ENCODE measurements at places on chromosomes 2 and 18. TPM values are rescaled to one million over a fixed set of nuclear protein-coding genes. Genes with fewer than 3 reads are reported as not detected.

The CRYBA2 gene
- total RNA-seq: 3.4 TPM

- DNase-seq: no peak
These were observed 273.5 kb downstream of the PIK3C3 start for GRCh38 chr18:42228581-42228980.

The HOXD13 gene
- 0.32 TPM for total RNA-seq

DNA sequence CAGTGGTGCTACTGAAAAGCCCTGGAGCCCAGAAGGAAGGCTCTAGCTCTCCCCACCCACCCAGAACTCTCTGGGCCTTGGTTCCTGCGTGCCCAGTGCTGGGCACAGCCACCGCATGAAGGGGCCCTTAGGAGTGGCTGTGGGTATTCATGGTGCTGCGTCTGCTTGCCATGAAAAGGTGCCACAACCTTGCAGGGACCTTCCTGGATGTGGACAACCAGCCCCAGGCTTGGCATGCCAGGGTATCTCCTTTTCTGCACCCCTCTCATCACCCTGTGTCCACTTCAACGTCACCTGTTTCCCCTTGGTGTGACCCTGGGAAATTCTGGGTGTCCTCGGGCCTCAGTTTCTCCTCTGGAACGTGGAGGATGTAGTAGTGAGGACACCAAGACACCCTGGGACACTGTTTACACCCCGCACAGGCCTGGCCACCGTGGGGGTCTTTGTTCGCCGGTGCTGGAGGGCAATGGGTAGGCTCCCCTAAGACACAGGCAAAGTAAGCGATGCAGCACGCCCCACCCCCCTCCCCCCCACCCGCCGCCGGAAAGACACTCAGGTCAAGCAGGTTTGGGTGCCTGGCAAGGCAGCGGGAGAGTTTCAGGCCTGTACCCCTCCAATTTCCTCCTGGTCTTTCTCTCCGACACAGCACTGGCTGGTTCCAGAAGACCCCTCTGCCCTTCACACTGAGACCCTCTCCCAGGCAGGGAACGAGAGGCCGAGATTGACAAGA is 34.8 kb upstream of the TAF1B start:
- no peak for DNase-seq

DNA sequence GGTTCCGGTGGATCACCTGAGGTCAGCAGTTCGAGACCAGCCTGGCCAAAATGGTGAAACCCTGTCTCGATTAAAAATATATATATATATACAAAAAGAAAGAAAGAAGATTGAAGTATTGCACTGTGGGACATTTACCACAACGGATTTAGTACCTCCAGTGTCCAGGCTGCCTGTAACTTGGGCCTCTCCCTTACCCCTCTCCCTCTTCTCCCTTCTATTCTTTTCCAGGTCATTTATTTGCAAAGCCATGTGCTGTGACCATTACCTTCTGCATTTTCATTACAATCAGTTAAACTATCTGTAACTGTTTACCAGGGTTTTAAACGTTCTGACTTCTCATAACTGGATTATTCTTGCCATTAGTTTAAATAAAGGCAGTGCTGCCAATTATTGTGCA is 400.9 kb upstream of the ZNF804A start:
- no peak for DNase-seq

GRCh38 chr2:164913011-164913410 is 42.3 kb downstream of the SLC38A11 start:
- DNase-seq: no peak

DNA sequence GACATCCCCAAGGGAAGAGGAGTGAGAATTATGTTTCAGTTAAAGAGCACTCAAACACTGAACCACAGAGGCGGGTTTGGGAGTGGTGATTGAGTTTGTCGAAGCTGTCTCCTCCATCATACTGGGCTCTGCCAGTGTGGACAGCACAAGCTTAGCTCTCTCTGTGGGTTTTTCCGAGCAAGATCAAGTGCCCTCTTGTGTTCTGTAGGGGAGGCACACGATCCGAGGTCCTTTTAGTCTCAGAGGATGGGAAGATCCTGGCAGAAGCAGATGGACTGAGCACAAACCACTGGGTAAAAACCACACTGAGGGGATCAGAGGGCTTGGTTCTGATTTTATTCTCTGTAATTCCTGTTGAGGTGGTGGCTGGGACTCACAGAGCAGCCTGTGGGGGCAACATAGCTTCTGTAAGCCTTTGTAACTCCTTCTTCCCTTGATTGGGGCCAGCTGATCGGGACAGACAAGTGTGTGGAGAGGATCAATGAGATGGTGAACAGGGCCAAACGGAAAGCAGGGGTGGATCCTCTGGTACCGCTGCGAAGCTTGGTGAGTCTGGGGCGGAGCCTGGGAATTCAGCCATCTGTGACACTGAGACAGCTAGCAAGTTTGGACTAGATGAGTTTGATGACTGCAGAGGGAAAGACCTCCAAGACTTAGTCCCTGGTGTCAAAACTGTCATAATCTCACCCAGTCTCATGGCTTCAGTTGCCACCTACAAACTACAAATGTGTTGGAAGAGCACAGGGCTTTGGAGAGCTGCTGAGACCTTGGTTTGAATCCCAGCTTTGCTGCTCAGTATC is 2.0 kb downstream of the NAGK start:
- no peak for DNase-seq

- no peak for DNase-seq
These were observed 73.4 kb upstream of the NDUFV2 start for GRCh38 chr18:9029131-9029530.

- DNase-seq: no peak
These were observed 133.7 kb upstream of the MEIS1 start for GRCh38 chr2:66301022-66301766.

GRCh38 chr2:86697551-86698104 is 22.5 kb upstream of the RMND5A start:
- no peak for DNase-seq

GRCh38 chr2:85605406-85606115 is 3.1 kb upstream of the TMEM150A start:
- DNase-seq: no peak

The SH3RF3 gene
- total RNA-seq: 2.5 TPM

- DNase-seq: no peak
These were observed 73.0 kb upstream of the ST3GAL5 start for GRCh38 chr2:85961754-85962153.

The SF3B1 gene
- 242 TPM for total RNA-seq

- DNase-seq: no peak
These were observed 133.8 kb upstream of the CTDP1 start for GRCh38 chr18:79545736-79546171.

DNA sequence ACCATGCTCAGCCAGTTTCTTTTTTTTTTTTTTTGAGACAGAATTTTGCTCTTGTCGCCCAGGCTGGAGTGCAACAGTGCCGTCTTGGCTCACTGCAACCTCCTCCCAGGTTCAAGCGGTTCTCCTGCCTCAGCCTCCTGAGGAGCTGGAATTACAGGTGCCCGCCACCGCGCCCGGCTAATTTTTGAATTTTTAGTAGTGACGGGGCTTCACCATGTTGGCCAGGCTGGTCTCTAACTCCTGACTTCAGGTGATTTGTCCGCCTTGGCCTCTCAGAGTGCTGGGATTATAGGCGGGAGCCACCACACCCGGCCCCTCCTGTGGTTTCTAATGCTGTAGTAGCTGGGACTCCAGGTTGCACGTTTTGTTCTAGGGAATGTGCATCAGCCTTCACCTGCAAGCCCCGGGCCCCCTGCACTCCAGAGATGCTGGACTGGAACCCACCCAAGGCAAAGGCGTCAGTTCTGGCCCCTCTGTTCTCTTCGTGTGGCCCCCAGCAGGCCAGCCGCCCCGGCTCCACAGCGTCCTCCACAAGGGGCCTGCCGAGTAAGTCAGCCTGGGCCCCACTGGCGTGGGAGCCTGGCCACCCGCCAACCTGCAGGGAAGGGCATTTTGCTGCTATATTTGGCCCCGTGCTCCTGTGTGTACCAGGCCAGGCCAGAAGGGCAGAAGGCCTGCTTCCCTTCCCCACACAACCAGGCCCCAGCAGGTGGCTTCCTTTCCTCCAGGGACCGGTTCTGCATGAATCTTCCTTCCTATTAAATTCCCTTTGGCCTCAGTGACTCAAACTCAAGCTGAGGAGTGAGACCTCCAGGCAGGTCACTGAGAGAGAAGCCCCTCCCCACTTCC is 25.7 kb upstream of the B3GNT7 start:
- no peak for DNase-seq

The TUBA4B gene
- not detected for total RNA-seq

GRCh38 chr2:67776276-67776675 is 286.5 kb downstream of the C1D start:
- DNase-seq: no peak

The TRAPPC8 gene
- 49.2 TPM for total RNA-seq

GRCh38 chr2:143347901-143348414 is 218.7 kb downstream of the ARHGAP15 start:
- no peak for DNase-seq

DNA sequence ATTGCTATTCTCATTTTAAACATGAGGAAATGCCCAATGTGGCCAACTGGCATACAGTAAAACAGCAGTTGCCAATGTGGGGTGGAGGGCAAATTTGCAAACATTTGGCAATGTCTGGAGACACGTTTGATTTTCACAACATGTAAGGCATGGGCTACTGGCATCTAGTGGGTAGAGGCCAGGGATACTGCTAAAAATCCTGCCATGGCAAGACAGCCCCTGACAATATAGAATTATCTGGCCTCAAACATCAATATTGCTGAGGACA is 168.6 kb downstream of the KCNE4 start:
- DNase-seq: no peak

DNA sequence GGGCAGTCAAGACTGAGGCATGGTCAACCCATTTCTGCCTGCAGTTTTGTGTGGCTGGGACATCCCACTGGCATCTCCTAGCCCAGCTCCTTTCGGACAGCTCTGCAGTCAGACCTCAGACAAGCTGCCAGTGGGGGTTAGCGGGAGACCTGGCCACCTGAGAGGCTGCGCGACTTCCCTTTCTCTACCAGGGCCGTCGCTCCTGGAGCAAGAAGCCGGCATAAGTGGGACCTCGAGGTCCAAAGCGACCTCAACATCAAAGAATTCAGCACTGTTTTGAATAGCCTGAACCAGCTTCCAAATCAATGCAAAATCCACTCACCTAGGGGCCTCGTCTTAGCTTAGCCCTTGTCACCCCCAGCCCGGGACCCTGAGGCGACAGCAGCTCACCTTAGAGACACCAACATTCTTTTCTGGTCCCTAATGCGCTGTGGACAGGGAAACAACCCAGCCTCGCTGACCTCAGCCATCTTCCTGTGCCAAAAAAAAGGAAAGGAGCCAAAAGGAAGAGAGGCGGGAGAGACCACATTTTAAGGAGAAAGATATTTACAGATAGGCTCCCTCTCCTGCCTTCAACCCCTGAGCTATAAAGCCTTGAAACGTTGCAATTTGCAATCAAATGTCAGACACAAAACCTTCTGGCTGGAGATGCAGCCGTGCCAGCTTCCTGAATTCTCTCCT is 81.2 kb downstream of the GFPT1 start:
- DNase-seq: no peak

DNA sequence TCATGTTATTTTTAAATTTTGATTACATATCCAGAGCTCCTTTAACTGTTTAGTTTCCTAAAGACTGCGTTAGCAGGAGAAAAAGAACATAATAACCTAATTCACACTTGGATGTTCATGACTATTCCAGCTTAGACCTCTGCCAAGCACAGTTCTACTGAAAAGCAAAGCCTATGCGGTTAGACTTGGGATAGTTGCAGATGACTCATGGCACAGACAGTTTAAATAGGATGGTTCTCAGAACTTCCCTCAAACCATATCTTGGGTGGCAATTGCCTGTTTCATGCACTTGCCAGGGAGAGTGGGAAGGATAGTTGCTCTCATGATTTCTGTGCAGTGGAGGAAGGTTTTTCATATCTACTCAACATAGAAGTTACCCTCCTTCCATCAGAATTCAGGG is 149.7 kb upstream of the KLHL29 start:
- DNase-seq: no peak

The HOXD8 gene
- 3.1 TPM for total RNA-seq

GRCh38 chr18:32867330-32867729 is 94.5 kb upstream of the KLHL14 start:
- DNase-seq: no peak

GRCh38 chr2:176461809-176462670 is 192.8 kb downstream of the MTX2 start:
- no peak for DNase-seq

The LINC00305 gene
- not detected for total RNA-seq

GRCh38 chr2:36170805-36171204 is 184.8 kb upstream of the CRIM1 start:
- DNase-seq: no peak

The RASGRP3 gene
- total RNA-seq: 3.9 TPM

DNA sequence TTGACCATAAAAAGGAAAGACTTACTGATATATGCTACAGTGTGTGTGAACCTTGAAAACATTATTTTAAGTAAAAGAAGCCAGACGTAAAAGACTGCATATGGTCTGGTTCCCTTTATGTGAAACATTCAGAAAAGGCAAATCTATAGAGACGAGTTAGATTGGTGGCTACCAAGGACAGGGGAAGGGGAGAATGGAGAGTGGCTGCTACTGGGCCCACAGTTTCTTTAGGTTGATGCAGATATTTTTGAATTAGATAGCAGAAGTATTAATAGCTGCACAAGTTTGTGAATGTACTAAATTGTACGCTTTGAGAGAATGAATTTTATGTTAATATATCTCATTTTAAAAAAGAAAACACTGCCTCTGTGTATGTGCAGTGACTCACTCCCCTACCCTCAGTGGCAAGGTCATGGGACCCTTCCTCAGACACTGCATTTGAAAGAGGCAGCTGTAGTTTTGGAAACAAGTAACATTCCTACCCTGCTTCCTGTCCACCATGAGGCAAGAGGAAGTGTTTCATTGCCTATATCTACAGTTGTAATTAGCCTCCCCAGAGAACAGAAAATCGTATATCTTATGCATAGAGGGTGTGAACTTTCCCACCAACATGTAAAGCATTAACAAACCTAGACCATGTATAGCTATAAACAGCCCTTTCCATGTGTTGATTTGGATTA is 29.8 kb upstream of the ARMC9 start:
- no peak for DNase-seq

GRCh38 chr2:80363330-80363729 is 58.8 kb upstream of the LRRTM1 start:
- DNase-seq: no peak

- no peak for DNase-seq
These were observed 19.0 kb upstream of the DIPK1C start for GRCh38 chr18:74476140-74476539.

GRCh38 chr2:109020217-109020637 is 31.2 kb upstream of the EDAR start:
- DNase-seq: no peak

DNA sequence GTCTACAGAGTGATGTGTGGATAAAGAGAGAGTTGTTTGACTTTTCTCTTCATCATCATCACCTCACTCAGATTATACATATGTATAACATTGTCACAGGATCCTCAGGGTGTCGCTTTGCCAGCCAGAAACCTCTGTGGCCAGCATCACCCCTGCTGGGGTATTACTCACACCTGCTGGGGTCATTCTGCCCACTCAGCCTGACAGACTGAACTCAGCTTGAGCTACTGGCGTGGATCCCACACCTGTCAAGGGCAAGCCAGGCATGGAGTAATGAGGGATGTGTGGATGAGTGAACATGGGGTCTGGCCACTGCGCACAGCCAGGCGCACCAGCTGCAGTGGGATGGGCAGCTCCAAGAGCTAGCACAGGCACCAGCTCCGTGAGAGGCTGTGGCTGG is 870.6 kb downstream of the CBLN2 start:
- DNase-seq: no peak

The ZBTB7C gene
- total RNA-seq: 36.4 TPM

The FBXO15 gene
- not detected for total RNA-seq

GRCh38 chr18:3593381-3593903 is 143.5 kb downstream of the TGIF1 start:
- DNase-seq: no peak

Measured in colonic mucosa (tissue), 4 donors.